ENCODE measurements at places on chromosomes 4 and X.

GRCh38 chr4:7281691-7282665, 89.6 kb downstream of the SORCS2 start:
- DNase-seq, result no peak

- DNase-seq, result no peak
Observed at GRCh38 chr4:15451866-15452765, 17.6 kb upstream of the CC2D2A start.

GRCh38 chr4:182429896-182430295, 186.7 kb downstream of the TENM3 start:
- DNase-seq, result no peak

DNA sequence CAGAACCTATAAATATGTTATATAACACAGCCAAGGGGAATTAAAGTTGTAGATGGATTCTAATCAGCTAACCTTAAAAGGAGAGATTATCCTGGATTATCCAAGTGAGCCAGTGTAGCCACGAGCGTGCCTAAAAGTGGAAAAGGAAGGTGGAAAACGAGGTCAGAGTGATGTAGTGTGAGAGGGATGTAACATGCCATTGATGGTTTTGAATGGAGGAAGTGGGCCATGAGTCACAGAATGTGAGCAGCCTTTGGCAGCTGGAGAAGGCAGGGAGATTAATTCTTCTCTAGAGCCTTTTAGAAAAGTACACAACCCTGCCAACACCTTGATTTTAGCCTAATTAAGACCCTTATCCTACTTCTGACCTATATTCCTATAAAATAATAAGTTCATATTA, 149.1 kb downstream of the SLC39A8 start:
- no peak for DNase-seq

- DNase-seq, result no peak
Observed at GRCh38 chr4:17166954-17167353, 268.5 kb upstream of the LDB2 start.

- DNase-seq, result no peak
Observed at GRCh38 chr4:83616252-83616651, 80.3 kb downstream of the GPAT3 start.

- no peak for DNase-seq
Observed at GRCh38 chr4:77466430-77466829, 139.2 kb upstream of the CXCL13 start.

GRCh38 chrX:103628386-103629317, at the start of gene TCEAL1:
TSS of gene TCEAL1 (plus strand) at chrX:103628975. CDS start at chrX:103629917, 942 bp downstream.
- no peak for DNase-seq

GRCh38 chrX:31139961-31140360, 68.1 kb upstream of the FTHL17 start:
- DNase-seq, result no peak

GRCh38 chr4:145937971-145938611, 532 bp downstream of the ZNF827 start:
- DNase-seq, result no peak

DNA sequence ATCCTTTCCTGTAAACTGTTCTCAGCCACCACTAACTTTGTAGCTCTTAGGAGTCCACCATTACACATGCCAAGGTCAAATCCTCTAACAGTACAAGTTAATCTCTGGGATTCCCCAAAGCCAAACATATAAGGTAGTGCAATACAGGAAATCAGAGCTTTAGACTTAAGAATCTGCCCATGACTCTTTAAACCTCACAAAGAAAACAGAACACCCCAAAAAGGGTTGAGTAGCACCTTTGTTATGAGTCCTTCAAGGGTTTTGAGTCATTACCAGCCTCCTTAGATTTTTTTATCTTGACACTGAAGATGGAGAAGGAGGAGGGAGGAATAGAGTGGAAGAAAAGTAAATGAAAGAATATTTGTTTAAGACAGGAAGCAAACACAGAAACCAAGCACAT, 243.9 kb upstream of the SPANXN1 start:
- DNase-seq, result no peak

DNA sequence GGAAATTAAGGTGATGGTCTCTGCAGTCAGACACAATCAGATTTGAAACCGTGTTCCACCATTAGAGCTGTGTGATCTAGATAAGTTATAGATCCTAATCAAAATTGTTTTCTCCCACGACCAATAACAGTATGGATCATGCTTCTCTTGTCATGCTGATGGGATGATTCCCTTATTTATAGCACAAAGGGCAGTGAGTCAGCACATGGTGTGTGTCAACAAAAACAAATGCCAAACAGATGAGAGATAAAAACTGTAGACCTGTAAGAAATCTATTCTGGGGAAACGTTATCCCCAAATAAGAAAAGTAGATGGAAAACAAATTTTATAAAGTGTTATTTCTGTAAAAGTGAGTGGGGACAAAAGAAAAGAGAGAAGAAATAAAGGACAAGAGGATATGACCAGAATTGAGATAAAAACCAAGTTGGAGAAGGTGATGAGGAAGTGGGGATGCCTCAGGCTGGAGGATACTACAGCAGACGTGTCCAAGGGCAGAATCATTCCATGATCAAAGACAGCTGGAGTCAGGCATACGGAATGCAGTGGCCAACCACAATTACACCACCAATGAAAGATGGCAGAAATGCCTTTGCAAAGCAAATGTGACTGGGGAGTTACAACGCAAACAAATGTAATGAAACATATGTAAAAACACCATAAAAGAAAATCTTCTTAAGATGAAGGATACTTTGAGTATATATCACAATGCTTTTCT, 377.8 kb upstream of the PRKX start:
- no peak for DNase-seq

- DNase-seq, result no peak
Observed at GRCh38 chr4:127196655-127197352, 436.0 kb upstream of the INTU start.

- no peak for DNase-seq
Observed at GRCh38 chr4:103497692-103498091, 222.1 kb downstream of the TACR3 start.

DNA sequence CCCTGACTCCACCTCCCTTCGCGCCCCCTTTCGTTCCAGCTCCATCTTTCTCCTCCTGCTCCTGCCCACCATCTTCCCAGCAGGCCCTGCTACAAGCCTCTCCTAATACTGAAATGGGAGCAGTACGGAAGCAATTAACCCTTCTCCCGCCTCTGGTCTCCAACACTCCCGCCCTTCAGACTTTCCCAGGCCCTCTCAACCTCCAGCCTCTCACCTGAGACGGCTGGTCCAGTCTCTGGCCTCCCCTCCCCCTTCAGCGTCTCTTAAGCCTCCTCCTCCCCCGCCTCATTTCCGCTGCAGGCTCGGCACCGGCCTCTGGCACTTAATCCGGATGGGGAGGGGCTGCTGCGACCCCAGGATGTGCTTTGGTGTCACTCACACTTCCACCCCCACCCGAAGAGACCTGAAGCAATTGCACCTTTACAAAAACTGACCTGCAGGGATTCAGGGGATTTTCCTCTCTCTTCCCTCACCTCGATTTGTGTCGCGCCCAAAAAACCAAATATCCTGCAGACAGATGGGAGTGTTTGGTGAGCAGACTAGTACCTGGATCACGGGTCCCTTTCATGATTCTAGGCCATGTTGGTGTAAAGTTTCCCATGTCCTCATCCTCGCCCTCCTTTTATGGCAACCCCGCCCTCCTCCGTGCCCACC, 657 bp downstream of the TCEAL8 start:
- DNase-seq, result peak; percentile 41

DNA sequence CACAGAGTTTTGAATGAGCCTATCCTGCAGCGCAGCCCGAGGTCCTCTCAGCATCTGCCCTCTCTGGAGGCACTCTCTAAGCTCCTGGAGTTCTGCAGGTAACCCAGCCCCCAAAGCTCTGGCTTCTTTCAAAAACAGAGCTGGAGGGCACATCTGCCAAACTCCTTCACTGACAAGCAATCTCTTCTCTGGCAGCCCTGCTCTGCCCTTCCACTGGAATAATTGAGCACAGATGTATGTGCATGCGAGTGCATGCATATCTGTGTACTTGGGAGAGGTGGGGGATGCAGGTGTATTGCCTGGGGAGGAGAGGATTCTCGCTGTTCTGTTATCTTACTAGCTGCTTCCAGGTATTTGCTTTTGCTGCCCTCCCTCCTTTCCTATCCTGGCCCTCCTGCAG, 22.2 kb upstream of the PLP1 start:
- no peak for DNase-seq

DNA sequence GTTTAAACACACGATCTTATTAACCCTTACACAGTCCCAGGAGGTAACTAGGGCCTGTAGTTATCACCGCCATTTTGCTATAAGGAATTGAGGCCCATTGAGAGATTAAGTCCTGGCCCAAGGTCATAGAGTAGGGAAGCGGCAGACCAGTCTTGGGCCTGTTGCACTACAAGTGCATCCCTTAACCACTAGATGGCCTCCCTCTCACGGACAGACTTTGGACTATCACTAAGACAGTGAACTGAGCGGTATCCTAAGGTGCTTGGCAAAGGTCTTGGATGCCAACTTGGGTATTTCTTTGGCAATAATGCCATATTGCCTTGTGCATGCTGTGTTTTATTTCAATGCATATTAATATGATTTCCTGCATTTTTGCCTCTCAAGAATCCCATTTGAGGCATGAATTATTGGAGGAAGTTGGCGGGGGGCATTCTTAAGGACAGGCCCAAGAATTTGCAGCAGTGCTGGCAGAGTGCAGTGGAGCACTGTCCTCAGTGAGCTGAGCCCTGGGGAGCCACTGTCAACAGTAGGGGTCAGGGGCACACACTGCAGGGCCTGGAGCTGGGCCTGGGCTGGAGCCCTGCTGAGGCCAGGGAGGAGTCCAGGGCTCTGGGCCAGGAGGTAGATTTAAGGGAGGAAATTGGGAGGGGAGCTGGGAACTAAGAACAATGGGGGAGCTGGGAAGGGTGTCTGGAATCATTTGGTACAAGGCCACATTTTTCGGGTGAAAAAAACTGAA, 147.4 kb downstream of the SMIM20 start:
- DNase-seq, result no peak

GRCh38 chr4:136637071-136637777, 895.1 kb downstream of the PCDH18 start:
- no peak for DNase-seq

- no peak for DNase-seq
Observed at GRCh38 chrX:38271154-38271716, 50.6 kb upstream of the SRPX start.

DNA sequence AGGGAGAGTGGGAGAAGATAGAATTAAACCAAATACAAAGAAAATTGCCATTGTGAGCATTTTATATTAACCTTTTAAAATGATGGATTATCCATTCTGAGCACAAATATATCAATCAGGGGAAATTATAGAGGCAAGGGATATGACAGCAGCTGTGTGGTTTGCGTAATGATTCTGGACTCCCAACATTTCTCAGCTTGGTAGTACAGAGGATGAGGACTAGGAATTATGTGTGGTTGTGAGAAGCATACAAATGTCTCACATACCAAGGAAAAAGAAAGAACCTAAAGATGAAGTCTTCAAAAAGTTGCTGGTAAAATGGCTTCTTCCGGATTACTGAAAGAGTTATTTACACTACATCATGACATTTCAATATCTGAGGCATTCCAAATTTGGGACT, 674.6 kb upstream of the NR3C2 start:
- no peak for DNase-seq

- DNase-seq, result no peak
Observed at GRCh38 chr4:137432446-137433311, 99.6 kb downstream of the PCDH18 start.
